ENCODE measurements at places on chromosomes 1 and 21. TPM values are rescaled to one million over a fixed set of nuclear protein-coding genes. Genes with fewer than 3 reads are reported as not detected.

DNA sequence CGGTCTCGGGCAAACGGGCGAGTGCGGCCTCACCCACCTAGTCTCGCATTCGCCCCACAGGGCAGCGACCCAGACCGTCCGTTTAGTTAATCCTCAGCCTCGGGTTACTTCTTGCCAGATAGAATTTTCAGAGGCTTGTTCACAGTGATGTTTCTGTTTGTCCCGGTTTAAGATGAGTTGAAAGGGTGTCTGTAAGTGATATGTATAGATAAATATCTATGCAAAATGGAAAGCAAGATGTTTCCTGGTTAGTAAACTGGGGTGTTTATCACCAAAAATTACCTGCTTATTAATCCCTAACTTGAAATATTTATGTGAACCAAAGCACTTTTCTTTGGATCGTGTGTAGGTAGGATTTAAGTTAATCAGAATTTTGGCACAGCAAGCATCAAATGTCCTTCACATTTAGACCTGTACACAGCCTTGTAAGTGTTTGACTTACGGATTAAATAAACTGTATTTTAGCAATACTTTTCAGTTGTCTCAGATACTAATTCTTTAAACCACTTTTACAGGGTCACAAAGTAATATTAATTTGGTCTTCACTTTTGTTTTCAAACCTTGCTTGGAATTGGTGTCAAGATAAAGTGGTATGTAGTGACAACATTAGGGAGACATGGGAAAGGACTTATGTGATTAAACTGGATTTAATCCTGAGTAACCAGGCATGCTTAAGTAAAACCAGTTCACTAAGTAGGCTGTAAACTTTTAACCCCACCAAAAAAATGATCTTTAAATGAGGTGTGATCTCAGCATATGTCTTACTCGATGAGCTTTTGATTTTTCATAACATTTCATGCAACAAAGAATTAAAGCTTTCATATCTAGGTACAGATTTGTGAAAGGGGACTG, 914 bp downstream of the ZNF326 start:
- no peak for DNase-seq

- no peak for DNase-seq
These were observed 92.2 kb downstream of the LTN1 start for GRCh38 chr21:28900481-28900880.

DNA sequence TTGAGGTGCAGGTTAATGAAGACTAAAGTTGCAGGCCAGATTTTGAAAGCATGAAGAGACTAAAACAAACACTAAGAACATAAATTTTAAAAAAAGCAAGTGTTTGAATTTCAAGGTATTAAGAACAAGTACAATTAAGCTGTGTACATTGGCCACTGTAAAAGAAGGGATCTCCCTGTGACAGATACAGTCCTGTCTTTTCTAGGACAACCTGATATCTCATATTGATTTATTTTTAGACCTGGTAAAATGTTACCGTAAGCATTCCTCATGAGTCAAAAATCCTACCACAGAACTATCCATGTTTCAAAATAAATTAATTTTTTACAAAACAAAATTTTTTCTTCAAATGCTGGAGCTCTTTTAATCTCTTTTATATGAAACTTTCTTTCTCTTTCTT, 39.4 kb downstream of the SLC22A15 start:
- no peak for DNase-seq

- DNase-seq, result no peak
These were observed 6.7 kb upstream of the PADI6 start for GRCh38 chr1:17365293-17365692.

- DNase-seq, result no peak
These were observed 17.0 kb upstream of the IFNLR1 start for GRCh38 chr1:24204116-24204515.

- no peak for DNase-seq
These were observed 8.8 kb upstream of the TIAM1 start for GRCh38 chr21:31352836-31353235.

DNA sequence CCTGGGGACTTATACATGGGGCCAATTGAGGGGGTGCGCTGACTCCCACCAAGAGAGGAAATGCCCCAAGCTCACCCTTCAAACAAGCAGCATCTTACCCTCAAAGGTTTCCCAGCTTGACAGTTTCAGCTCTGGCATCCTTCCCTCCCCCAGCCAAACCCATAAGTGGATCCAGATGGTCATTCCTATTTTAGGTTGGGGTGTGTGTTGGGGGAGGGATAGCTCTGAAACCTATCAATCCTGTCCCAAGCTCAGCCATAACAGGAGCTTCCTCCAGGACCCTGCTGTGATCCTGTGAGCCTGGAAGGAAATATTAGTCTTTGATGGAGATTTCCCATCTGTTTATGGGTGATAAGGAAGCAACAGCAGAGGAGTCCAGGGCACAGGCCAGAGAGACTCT, 3.4 kb upstream of the TMEM222 start:
- no peak for DNase-seq

DNA sequence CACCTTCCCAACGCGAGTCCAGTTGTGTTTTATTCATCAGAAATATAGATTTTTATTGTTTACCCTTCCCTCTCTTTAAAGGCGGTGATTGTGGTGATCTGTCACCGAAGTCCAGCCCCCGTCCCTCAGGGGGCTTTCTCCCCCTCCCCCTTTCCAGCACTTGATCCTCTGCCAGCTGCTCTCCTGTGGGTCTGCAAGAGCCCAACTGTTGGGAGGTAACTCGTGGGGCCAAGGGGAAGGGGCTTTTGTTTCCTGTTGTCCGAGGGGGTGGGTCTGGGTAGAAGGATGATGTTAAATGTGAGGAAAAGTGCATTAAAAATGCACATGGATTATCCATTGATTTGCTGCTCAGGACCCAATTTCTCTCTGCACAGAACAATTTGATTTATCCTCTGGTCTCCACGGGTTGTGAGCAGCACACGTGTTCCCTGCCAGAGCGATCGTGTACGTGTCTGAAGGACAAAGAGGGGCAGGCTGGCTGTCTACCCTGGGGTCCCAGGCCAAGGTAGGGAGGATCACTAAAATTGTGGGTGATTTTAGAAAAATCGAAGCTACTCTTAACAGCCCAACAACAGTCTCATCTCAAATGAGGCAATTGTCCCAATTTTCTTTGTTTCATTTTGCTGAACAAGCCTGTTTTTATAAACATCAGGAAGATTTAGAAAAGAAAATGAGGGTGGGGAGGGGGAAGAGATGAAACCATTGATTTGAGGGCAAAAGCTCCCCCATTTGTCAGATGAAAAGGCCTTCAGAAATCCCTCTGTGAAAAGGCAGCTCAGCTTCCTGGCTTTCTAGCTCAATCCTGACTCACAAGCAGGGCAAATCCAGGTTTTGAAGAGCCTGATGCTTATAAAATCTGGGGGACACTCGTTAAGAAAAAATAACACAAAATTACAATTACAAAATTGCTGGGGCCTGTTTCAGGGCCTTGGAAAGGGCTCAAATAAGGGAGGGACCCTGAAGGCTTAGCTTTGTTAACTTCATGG, 176.2 kb downstream of the RHOU start:
- no peak for DNase-seq

DNA sequence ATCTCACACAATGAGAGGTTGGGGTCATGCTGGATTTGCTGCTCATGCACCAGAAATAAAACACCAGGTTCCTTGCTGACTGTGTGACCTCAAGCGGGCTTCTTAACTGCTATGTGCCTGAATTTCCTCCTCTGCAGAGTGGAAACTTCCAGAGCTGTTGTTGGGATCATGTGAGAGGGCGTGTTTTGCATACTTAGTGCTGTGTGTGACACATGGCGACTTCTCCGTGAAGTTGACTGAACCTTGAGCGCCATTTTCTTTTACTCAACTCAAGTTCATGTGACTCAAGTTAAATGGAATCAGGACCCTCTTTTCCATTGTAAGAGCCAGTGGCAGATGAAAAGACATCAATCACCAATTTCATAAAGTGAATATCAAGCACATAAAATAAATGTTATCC, 224.0 kb downstream of the KIF26B start:
- no peak for DNase-seq

DNA sequence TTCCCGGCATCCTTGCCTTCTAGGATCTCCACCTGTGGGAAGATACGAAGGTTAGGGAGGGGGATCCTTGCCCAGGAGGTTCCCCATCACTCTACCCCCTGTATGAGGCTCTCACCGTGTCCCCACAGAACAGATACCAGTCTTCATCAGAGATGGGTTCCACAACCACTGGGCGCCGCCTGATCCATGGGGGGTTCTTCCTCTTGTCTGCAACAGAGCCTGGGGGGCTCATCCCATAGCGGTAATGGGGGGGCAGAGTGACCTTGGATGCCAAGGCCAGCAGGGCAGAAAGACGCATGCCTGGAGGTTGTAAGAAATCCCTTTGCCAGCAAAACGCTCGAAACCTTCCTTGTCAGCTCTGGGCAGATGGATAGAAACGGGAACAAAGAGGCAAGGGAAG, 2.5 kb downstream of the MRPL24 start:
- no peak for DNase-seq

GRCh38 chr1:210250998-210251679, 18.5 kb downstream of the SERTAD4 start:
- peak; percentile 58 for DNase-seq

GRCh38 chr1:212930986-212931678, 19.2 kb upstream of the VASH2 start:
- DNase-seq, result no peak

- DNase-seq, result no peak
These were observed 340.2 kb downstream of the PTPRU start for GRCh38 chr1:29576510-29576909.

DNA sequence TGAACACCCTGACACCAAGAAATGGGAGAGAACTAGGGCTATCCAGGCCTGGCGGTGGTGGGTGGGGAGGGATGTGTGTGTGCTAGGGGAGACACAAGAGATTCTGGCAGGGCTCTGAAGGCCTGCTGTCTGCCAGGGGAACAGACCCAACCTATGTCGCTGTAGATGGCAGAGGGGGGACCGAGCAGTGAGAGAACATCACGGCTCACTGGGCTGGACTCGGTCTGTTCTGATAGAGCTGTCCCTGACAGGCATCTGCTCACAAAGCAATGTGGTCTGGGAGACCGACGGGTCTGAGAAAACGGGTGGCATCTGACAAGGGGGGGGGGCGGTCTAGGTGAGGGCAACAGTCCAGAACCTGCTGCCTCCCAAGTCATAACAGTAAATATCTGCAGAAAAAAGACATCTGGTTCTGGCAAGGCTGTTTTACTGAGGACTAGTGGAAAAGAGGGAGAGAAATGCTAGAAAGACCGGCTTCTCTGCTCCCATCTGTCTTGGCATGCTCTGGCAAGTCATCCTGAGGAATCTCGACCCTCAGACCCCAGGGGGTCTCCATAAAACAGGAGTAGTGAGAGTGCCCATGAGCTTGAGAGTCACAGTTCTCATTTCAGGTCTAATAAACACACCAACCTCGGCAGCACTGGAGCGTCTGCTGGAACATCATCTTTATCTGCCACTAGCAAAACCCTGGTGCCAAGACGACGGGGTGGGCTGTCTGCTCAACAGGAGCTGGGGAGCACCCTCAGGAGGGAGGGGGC, 36.5 kb downstream of the SLC66A1 start:
- no peak for DNase-seq

DNA sequence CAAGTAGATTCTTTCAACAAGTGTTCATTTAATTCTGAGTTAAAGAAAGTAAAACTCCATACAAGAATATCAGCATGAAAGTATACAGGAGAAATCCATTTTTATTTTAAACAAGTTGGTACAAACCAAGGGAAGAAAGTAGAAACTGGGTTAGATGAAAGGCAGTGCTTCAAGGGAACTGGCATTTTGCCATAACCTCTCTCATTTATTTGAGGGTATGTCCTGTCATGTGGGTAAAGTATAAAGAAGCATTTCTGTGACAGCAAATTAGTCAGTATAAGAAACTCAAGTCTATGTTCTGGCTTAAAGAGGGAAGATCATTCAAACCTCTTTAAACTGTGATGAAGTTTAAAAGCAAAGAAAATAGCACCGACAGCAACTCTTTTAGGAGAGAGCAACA, 32.0 kb downstream of the OLFM3 start:
- DNase-seq, result no peak

DNA sequence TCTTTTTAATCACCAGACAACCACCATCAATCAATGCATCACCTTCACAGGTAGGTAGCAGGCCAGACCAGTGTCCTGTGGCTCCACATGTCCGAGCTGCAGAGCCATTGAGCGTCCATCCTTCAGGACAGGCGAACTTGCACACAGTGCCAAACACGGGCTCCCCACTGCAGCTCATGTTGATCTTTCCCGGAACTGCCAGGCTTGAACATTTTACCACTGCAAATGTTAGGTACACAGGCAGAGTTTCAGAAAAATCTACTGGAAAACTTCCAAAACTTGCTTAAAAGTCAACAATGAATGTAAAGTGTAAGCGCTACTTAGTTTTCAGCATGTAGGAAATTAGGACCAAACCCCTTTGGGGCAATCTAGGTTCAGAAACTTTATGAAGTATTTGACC, 6.6 kb downstream of the SELE start:
- DNase-seq, result no peak

GRCh38 chr1:217910791-217911320, 279.7 kb downstream of the SPATA17 start:
- DNase-seq, result no peak

GRCh38 chr1:40404670-40405462, 31.3 kb downstream of the SMAP2 start:
- DNase-seq, result no peak

DNA sequence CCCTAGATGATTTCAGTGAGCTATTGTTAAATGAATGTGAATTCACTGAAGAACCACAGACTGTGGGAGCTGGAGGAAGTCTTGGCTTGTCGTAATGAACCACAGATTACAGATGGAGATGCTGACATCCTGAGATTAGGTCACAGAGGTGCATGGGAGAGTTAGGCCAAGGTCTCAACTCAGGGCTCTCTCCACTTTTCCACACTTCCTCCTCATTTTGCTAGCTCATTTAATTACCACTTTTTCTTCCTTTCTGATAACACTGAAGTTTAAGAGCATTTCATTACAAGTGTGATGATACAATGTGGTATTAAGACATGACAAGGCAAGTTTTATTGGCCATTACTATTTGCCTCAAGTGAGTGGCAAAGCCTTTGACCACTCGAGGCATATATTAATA, 30.8 kb downstream of the ST6GALNAC3 start:
- DNase-seq, result no peak

Gene BACE2
- 22.6 TPM for total RNA-seq

Gene ADAMTSL4
- 31.5 TPM for total RNA-seq

Gene PEAR1
- 7.2 TPM for total RNA-seq

Gene KCNC4
- 8.8 TPM for total RNA-seq

Gene SHCBP1L
- total RNA-seq, result not detected

Gene PCBP3
- total RNA-seq, result 5.8 TPM

Gene LHX8
- total RNA-seq, result not detected

Gene SLX9
- total RNA-seq, result 28.6 TPM

Data from left cardiac atrium (tissue), 4 donors.